Bronchus fibroblast of lung (primary cell): ENCODE measurements at places on chromosomes 2 and 18. TPM values are rescaled to one million over a fixed set of nuclear protein-coding genes. Genes with fewer than 3 reads are reported as not detected.

Gene HES6
- 10.7 and 11.4 TPM in 2 replicates for total RNA-seq

Gene HOXD1
- not detected in 2 replicates for total RNA-seq

Gene NT5DC4
- total RNA-seq, result not detected in 2 replicates

Gene OSR1
- 19.8 and 22.9 TPM in 2 replicates for total RNA-seq

Gene KRTCAP3
- 0.15 TPM in 1 of 2 replicates, not detected in the other for total RNA-seq

Gene RRM2
- total RNA-seq, result 140 and 186 TPM in 2 replicates

Gene HOXD3
- not detected in 2 replicates for total RNA-seq

Gene EN1
- 0.15 and 0.17 TPM in 2 replicates for total RNA-seq

Gene GPAT2
- 2.4 and 2.5 TPM in 2 replicates for total RNA-seq
